ENCODE measurements at places on chromosomes 12 and 14. TPM values are rescaled to one million over a fixed set of nuclear protein-coding genes. Genes with fewer than 3 reads are reported as not detected.

GRCh38 chr14:85380881-85381280 is 149.1 kb upstream of the FLRT2 start:
- DNase-seq = no peak

- DNase-seq = no peak
Measured at GRCh38 chr12:125314051-125314755, 249.0 kb downstream of the AACS start.

DNA sequence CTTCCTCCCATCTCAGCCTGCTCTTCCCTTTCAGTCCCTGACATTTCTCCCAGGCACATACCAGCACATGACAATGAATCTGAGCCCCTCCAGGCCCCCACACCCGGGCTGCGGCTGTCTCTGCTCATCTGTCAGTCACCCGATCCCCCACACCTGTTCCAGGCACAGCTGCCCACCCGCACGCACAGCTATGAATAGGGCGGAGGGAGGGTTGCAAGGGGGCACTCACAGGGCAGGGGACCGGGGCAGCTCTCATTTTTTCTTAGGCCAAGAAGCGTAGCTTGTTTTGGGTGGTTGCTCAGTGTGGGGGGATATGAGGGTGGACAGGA is 43.7 kb upstream of the TSPAN9 start:
- no peak for DNase-seq

- no peak for DNase-seq
Measured at GRCh38 chr12:75862692-75863471, 168.7 kb downstream of the PHLDA1 start.

The HNF1A gene
- not detected for total RNA-seq

The XPOT gene
- 17.6 TPM for total RNA-seq

DNA sequence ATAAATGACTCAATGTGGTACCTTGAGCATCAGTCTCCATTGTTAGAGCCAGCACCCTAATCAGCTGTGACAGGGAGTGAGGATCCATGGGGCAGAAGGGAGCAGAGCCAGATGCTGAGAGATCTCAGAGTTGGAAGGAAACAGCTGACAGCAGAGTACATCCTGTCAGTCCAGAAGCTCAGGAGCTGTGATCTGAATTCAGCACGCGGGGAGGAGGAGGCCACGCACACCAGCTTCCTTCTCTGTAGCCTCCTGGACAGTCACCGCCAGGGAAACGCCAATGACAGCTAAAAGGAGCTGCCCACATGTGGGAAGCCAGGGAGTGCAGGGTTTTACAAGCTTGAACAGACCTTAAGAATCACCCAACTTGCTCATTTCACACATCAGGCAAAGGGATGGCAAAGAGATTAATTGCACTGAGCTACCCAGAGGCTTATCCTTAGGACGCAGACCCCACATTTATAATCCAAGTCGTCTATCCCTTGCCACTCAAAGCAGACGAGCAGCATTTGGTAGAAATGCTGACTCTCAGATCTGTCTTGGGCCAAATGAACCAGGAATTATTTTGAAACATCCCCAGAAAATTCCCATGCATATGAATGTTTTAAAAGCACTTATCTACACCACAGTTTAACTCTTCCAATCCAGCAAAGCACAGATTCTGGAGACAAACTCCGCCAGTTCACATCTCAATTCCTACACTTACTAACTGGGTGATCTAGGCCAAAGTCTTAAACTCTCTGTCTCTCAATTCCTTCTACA is 322.6 kb upstream of the TMTC1 start:
- no peak for DNase-seq

GRCh38 chr12:132812631-132813305 is 15.9 kb downstream of the GOLGA3 start:
- no peak for DNase-seq

- no peak for DNase-seq
Measured at GRCh38 chr14:60064491-60065072, 27.1 kb upstream of the PCNX4 start.

- DNase-seq = no peak
Measured at GRCh38 chr12:6199531-6200255, 507 bp upstream of the CD9 start.

All from heart right ventricle (tissue), 16 donors.